ENCODE measurements at places on chromosomes 2 and 18.

DNA sequence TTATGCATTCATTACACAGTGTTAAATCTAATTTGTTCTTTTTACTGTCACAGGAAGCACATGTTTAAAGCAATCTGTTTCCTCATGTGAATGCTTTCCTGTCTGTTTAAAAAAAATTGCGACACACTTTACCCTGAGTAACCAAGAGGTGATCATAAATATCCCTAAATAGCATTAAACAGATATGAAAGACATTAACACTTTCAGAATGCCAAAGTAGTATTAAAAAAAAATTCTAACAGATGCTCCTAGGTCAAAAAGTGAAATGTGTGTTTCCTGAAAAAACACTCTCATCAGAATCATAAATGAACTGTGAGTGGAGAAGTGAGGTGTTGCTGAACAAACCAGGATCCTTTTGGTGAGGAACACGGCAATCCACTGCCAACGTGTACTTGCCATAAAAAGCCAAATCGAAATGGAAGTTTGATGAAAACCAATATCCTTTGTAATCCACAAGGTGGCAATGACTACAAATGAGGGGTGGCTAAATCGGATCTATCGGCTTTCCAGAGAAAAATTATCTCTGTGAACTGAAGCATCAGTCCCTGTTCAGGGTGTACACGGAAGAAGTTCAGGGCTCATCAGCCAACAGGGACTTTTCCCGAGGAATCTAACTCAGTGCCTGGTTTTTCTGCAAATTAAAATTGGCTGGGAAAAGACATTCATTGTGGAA lies 248.9 kb downstream of the TCF4 start:
- no peak for DNase-seq

DNA sequence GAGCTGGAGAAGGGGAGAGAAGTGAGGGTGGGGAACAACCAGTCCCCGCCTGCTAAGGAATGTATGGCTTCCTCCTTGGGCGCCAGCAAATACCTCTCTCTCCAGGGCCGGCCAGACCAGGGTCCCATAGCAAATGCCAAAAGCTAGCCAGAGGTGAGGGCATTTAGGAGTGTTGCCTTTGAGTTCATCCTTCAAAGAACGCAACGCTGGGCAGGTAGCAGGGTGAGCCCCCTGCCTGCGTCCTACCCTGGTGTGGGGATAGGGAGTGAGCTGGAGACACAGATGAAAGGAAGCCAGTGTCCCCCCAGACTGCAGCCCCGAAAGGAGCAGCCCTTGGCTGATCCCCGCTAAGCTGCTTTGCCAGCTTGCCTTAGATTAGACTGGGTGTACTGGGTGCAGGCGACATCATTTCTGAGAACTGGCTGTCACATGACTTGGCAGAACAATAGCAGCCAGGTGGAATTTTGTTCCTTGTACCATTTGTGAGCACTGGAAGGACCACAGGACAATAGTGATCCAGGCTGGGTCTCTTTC lies 40.4 kb downstream of the KLHL29 start:
- DNase-seq: no peak

DNA sequence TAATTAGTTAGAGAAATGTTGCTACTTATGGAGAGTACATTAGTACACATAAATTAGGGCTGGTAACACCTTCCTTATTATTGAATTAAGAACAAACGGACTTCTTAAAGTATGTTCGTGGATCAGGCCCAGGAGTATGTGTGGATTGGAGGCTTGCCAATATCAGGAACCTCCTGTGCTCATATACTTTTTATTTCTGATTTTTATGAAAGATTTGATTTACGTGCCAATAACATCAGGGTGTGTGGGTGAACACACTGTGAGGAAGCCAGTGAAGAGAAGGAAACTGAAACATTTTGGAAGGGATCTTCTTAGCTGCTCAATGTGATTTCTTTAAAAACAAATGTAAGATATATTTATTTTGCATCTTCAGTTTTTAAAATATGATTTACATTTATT lies 113.0 kb downstream of the EFEMP1 start:
- DNase-seq: no peak

GRCh38 chr2:236720974-236721540 lies 151.4 kb downstream of the ACKR3 start:
- DNase-seq: no peak

- DNase-seq: no peak
Observed at GRCh38 chr2:27940090-27940671, 49.7 kb downstream of the BABAM2 start.

Data from amniotic stem cell (primary cell).